GM12892 (cell line): ENCODE measurements at places on chromosomes 13 and 19.

GRCh38 chr19:49712397-49712859 lies 21.5 kb downstream of the CPT1C start:
- DNase-seq = no peak

GRCh38 chr13:111006506-111007031 lies 91.7 kb upstream of the ANKRD10 start:
- DNase-seq = no peak

DNA sequence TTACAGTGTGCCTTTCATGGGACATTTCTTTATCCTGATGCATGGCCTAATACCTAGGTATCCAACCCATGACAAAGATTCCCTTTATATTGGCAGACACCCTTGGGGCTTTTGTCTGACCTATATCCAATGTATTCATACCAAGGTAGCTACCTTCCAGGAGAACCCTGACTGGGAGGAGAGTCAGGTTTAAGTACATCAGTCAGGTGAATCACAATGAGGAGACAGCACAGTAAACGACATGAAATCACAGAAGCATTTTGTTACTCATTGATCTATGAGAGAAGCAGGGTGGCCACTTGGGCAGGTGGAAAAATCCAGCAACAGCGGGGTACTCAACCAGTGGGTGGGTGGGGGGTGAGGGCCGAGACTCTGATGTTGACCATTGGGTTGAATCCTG lies 527.4 kb upstream of the ATXN8OS start:
- DNase-seq = no peak

- no peak for DNase-seq
Measured at GRCh38 chr13:59658027-59658737, 505.5 kb downstream of the DIAPH3 start.

- DNase-seq = no peak
Measured at GRCh38 chr19:18969931-18970659, 29.1 kb upstream of the HOMER3 start.

DNA sequence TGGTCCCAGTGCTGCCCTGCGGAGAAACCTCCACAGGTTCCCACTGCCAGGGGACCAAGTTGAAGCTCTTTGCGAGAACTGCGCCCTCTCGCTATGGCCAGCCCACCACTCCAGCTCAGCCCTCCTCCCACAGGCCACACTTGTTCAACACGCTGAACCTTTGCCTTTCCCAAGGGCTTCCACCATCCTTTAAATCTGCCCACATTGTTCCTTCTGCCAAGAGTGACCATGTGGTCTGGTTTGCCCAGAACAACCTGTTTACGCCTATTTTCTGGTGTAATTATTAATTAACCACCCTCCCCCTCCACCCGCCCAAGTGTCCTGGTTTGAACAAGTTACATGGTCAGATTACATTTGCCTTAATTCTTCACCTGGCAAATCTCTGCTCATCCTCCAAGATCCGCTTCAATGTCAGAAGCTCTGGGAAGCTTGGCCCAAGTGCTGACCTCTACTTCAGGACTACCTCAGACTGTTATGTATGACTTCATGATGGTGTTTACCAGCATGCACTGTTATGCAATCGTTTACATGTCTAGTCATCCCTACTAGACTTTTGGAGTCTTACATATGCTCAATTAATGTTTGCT lies 12.0 kb upstream of the USP12 start:
- DNase-seq = no peak
